ENCODE measurements at places on chromosomes 12 and 14. TPM values are rescaled to one million over a fixed set of nuclear protein-coding genes. Genes with fewer than 3 reads are reported as not detected.

The LBHD2 gene
- not detected for total RNA-seq

The SIRT4 gene
- 1.4 TPM for total RNA-seq

The SRRM4 gene
- not detected for total RNA-seq

The AQP6 gene
- total RNA-seq = not detected

The CCDC196 gene
- total RNA-seq = not detected

The IGF1 gene
- not detected for total RNA-seq

All from T-helper 17 cell (primary cell).